ENCODE measurements at places on chromosomes 7 and 10.

DNA sequence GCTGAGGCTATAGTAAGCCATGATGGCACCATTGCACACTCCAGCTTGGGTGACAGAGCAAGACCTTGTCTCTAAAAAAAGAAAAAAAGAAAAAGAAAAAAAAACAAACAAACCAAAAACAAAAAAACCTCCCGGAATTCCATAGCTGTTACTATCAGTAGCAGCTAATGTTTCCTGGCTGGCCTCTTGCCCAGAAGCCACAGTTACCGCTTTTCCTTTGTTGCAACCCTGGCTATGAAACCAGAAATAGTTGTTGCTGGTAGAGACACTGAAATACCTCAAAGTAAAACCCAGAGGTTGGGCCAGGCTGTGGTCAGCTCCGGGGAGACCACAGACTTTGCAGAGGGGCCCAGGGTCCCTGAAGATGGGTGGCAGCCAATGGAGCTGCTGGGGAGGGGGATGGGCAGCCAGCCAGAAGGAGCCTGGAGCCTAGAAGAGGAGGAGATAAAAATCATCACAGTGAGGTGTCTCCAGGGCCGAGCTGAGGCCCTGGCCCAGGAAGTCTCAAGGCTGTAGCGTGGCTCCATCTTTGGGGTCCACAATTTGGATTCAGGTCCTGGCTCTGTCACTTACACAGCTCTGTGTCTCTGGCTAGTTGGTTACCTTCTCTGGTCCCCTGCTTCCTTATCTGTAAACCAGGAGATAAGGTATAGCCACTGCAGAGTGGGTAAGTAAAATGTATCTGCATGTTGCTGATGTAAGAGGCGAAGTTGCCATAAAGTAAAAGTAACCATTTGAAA is 3.4 kb upstream of the CHST12 start:
- DNase-seq = peak; percentile 65

DNA sequence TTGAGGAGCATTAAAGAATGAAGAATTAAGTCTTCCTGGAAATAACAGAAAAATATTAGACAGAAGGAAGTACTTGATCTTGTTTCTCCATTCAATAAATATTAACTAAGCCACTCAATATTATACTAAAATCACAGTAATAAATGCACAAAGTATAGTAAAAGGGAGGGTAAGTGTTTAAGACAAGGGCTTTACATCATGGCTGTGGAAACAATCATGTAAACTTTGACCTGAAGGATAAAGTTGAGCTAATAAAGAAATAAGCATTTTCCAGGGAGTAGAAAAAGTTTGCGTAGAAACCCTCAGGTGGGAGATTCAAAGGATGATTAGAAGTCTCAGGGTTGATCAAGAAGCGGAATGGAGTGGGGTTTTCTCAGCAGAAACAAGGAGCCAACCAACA is 78.2 kb downstream of the SEMA3C start:
- no peak for DNase-seq

DNA sequence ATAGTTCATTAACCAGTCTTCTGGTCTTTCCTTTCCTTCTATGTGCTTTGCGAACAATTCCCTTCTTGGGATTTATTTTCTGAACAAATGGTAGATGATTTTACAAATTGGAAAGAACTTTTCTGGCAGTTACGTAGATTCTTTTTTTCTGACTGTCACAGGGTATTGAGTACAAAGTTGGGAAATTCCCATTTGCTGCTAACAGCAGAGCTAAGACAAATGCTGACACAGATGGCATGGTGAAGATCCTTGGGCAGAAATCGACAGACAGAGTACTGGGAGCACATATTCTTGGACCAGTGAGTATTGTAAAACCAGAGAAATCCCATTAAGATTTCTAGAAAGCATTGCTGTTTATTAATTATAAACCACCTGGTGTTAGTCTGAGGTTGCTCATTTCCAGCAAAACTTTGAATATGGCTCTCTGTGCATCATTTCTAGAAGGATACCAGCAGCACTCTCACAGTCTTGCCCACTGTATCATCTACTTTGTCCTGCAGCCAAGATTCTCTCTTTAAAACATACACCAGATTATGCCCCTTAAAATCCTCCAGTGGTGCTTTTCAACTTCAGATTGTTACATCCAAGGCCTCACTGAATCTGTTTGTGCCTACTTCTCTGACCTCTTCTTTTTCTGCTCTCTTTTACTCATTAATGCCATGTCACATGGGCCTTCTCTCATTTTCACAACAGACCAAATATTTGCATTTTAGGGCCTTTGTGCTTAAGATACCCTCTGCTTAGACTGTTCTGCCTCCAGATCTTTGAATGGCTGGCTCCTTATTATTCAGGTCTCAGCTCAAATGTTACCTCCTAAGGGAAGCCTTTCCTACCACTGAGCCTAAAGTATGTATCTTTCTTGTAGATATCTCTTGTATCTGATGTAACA is 27.0 kb downstream of the DLD start:
- no peak for DNase-seq

DNA sequence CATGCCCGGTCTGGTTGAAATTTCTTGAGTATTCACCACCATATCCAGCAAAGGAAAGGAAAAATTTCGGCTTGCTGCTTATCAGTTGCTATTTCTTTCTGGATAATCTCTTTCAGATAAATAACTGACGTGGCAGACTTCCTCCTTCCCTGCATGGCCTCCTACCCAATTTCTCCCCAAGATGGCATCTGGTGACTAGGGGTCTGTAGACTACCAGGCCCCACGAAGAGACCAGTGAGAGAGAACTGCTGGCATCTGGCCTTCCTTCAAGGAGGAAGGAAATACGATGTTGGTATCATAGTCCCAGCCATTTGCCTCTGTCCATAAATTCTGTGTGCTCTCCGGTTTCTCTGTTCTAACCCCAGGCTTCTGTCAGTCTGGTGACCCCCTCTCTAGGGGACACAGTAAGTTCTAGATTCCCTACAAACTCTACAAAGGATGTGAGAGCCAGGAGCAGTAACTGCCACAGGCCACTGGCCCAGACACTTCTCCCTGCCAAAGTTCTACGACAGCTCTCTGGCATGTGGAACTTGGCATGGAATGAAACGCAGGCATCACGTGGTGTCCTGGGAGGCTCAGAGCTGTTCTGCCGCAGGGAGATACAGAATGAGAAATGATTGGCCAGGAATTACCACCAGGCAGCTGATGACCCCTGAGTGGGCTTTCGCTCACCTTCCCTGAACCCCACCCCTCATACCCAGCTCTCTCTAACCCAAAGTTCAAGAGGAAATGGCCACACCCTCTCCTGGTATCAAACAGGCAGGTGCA is 30.0 kb upstream of the MSRB2 start:
- no peak for DNase-seq
